ENCODE measurements at places on chromosomes 6 and 20. TPM values are rescaled to one million over a fixed set of nuclear protein-coding genes. Genes with fewer than 3 reads are reported as not detected.

GRCh38 chr6:94636780-94637385 is 940.5 kb upstream of the MANEA start:
- H3K36me3 ChIP-seq, result no peaks in the 10 kb centered on the region
- H3K27me3 ChIP-seq, result no peaks in the 10 kb centered on the region
- H3K27ac ChIP-seq, result no peak overlapping the region
- no peaks in the 10 kb centered on the region for H3K4me1 ChIP-seq
- no peak for DNase-seq

NOX3 gene
- total RNA-seq, result not detected

DNA sequence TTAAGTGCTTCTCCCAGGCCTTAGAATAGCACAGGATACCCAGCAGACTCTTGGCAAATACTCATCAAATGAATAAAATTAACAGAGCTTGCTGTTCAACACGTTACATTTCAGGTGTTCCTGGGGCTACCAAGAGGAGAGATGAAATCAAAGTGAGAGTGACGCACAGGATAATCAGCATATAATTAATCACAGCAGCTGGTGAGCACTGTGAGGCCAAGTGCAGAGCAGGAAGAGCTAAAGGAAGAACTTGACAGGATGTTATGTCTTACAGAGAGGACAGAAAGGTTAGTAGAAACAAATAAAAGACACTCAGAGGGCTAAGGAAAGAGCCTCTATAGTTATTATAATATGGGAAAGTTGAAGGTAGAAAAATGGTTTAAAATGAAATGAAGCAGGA is 8.8 kb downstream of the PPIL1 start:
- H3K36me3 ChIP-seq, result no peaks in the 10 kb centered on the region
- no peak for DNase-seq
- H3K27ac ChIP-seq, result no peak overlapping the region
- no peak overlapping the region for H3K4me3 ChIP-seq
- H3K4me1 ChIP-seq, result no peaks in the 10 kb centered on the region
- no peaks in the 10 kb centered on the region for H3K27me3 ChIP-seq

- H3K27ac ChIP-seq, result peak overlapping the region; percentile 35
- no peak overlapping the region for H3K4me3 ChIP-seq
- H3K27me3 ChIP-seq, result no peaks in the 10 kb centered on the region
- no peaks in the 10 kb centered on the region for H3K4me1 ChIP-seq
- H3K36me3 ChIP-seq, result no peaks in the 10 kb centered on the region
These were observed 2.8 kb upstream of the RNASET2 start for GRCh38 chr6:166958926-166959861.

MTFR2 gene
- total RNA-seq, result 2.7 TPM

Measured in breast epithelium (tissue), 4 donors.